ENCODE measurements at places on chromosomes 2 and 18. TPM values are rescaled to one million over a fixed set of nuclear protein-coding genes. Genes with fewer than 3 reads are reported as not detected.

DNA sequence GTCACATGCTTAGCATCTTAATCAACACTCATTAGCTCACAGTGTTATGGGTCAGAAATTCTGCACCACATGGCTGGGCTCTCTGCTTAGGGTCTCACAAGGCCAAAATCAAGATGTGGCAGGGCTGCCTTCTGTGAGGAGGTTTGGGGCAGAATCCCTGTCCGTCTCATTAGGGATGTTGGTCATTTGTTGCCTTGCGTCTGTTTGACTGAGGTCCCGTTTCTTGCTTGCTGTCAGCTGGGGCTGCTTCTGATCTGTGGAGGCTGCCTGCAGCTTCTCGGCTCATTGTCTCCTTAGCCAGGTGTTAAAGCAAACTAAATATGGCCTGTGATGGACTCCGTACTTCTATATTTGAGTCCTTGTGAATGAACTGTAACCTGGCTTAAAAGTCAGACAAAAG, 146.5 kb downstream of the NDUFA10 start:
- H3K27ac ChIP-seq: no peak overlapping the region
- H3K36me3 ChIP-seq: no peaks in the 10 kb centered on the region

Gene GLS
- 222 TPM for total RNA-seq

Gene SNTG2
- total RNA-seq: 1.7 TPM

Gene STPG4
- not detected for total RNA-seq

Gene TXNDC9
- 34.1 TPM for total RNA-seq

- DNase-seq: peak; percentile 7
- H3K4me3 ChIP-seq: no peak overlapping the region
- no peaks in the 10 kb centered on the region for H3K36me3 ChIP-seq
- no peak overlapping the region for H3K27ac ChIP-seq
Observed at GRCh38 chr2:27715318-27716210, 51.9 kb downstream of the SLC4A1AP start.

DNA sequence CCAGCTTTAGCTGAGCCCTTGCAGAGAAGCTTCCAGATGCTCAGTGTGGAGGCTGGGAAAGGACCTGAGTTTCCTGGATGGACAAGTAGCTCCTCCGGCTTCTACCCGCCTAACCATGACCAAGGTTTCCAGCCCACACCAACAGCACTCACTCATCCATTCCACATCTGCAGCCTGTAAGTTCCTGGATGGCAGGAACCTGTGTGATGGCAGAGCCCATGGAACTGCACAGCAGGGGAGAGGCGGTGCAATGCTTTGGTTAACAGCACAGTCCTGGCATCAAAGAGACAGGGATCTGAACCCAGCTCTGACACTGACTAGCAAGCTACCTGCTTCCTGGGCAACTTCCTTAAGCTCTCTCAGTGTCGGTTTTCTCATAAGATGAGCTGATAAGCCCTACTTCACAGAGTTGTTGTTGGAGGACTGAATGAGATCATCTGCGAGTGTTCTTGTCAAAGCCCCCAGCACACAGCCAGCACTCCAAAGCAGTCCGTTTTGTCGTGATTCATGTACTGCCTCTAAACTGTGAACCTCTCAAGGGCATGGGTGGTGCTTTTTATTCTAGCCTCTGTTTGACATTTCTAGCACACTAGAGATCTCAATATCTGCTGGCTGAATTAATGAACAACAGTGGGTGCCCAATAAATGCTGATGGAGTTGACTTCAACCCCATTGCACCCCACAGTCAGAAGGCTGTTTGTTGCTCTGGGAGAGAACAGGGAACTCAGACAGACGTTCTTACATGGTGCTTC, 41.6 kb upstream of the OTOF start:
- H3K4me3 ChIP-seq: no peak overlapping the region
- peaks cover 3% of the 10 kb centered on the region for H3K27me3 ChIP-seq
- peaks cover 19% of the 10 kb centered on the region for H3K4me1 ChIP-seq
- DNase-seq: no peak
- H3K36me3 ChIP-seq: no peaks in the 10 kb centered on the region
- no peak overlapping the region for H3K27ac ChIP-seq

GRCh38 chr2:31382452-31383120, 32.0 kb downstream of the XDH start:
- DNase-seq: no peak
- no peak overlapping the region for H3K4me3 ChIP-seq
- no peaks in the 10 kb centered on the region for H3K4me1 ChIP-seq
- no peak overlapping the region for H3K27ac ChIP-seq

All from CD8-positive, alpha-beta memory T cell (primary cell).